Stimulated activated CD4-positive, alpha-beta T cell treated with anti-CD3 and anti-CD28 coated beads, Interleukin-12 subunit alpha, Interleukin-12 subunit beta, amount 100 ng/mL, for 24 hours (primary cell): ENCODE measurements at places on chromosomes 7 and 10.
A peak's percentile ranks its signal among the peaks of the same experiment; 100 is the strongest.

GRCh38 chr7:81780914-81781693 is 11.3 kb upstream of the HGF start:
- no peak for DNase-seq

DNA sequence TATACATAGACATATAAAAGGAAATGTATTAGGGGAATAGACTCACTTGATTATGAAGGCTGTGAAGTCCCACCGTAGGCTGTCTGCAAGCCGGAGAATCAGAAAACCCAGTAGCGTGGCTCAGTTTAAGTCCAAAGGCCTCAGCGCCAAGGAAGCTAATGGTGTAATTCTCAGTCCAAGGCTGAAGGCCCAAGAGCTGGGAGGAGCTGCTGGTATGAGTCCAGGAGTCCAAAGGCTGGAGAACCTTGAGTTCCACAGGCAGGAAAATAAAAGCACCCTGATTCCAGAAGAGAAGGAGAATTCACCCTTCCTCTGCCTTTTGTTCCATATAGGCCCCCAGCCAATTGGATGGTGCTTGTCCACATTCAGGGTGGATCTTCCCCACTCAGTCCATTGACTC is 166.2 kb upstream of the TAC1 start:
- DNase-seq, result no peak

GRCh38 chr10:52762088-52762487 is 10.5 kb downstream of the MBL2 start:
- no peak for DNase-seq

GRCh38 chr10:17430647-17431355 is 23.6 kb downstream of the ST8SIA6 start:
- DNase-seq, result peak; percentile 56

DNA sequence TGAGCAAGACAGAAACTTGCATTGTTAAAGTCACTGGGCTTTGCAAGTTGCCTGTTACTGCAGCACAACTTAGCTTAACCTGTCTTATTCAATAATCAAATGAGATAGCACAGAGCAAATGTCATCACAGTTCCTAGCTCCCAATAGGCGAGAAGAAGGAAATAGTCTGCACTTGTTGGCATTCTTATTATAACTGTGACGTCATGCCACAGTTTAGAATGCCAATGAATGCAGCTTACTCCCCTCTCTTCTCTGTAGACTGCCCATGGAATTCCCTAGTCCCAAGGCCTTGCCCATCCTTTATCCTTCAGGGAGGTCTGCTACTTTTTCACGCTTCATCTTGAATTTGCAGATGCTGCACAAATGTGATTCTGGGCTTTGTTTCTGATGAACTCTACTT is 1094.9 kb upstream of the AUTS2 start:
- DNase-seq, result no peak

DNA sequence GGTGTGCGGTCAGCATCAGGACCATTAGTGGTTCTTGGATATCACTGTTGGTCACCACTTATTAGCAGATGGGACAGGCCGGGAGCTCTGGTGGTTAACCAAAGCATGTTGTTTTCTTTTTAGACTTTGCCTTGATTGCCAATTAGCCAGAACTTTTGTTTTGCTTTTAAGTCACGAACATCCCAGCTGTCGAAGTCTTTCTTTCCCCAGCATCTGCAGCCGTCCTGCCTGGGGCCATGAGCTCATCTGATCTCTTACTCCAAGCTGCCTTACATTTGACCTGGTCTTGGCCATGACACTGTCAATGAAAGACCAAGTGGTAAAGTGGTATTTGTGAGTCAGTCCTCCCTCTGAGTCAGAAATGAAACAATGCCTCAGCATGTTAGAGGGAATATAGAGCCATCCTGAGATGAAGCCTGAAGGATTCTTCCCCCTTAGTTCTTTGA is 53.9 kb upstream of the CREB5 start:
- DNase-seq, result no peak

DNA sequence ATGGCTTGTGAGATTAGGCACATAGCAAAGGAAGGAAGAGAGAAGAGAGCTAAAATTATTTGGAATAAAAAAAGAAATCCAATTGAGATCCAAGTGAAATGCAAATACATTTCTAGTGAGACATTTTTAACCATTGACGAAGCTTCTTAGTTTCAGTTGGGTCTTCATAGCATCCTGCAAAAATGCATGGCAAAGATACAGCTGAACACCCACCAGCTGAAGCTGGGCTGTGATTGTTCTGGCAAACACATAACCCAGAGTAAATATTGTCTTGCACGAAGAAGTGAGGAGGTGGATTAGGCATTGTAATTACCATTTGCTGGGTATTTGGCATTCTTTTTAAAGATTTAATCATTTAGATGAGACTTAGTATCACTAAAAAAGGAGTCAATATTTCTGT is 409.4 kb downstream of the GRM8 start:
- no peak for DNase-seq

GRCh38 chr10:5293691-5294550 is 70.8 kb upstream of the UCN3 start:
- DNase-seq, result peak; percentile 80

DNA sequence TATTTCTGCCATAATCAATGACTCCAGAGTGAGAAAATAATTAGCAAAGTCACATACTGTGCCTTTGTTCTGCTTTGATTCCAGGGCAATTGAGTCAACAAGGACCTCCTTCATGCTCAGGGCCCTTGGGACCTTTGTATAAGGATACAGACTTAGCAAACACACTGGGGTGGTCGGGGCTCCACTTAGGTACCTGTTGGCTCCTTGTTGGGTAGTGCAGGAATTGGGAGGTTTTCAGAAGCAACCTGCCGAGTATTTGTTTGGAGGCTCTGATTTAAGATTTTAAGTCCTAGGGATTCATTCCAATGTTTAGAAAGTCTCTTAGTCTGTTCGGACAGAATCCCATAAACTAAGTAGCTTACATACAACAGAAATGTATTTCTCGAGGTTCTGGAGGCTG is 3.0 kb downstream of the ADCK2 start:
- DNase-seq, result no peak

GRCh38 chr10:60517805-60518204 is 128.1 kb upstream of the ANK3 start:
- no peak for DNase-seq

- DNase-seq, result no peak
These were observed 704.7 kb upstream of the COBL start for GRCh38 chr7:52021343-52021742.

- DNase-seq, result no peak
These were observed 84.8 kb downstream of the PRKAG2 start for GRCh38 chr7:151792086-151792485.

GRCh38 chr10:15606377-15606776 is 113.3 kb downstream of the ITGA8 start:
- DNase-seq, result no peak

DNA sequence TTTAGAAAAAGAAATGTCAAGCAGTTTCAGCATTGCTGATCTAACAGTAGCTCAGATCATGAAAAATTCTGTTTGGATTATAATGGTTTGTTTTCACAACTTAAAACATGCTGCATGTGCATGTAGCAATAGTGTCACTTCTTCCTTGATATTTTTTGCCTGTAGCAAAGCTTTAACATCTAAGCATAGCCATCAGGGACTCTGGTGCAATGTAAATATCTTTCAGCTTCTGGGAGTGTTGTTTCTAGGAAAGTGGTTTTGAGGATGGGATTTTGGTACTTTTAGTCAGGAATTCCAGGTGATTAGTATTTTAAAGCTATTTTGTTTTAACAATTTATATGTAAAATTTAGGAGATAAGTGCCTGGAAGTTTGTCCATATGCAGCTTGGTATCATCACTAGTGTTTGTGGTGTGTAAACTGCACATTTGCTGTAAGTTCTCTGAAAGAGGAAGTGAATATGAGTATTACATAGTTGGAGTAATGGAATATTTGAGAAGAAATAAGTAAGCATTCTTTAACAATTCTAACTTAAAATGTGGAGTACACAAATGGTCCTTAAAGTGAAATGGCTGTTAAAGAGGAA is 1.9 kb downstream of the RSBN1L start:
- DNase-seq, result no peak

DNA sequence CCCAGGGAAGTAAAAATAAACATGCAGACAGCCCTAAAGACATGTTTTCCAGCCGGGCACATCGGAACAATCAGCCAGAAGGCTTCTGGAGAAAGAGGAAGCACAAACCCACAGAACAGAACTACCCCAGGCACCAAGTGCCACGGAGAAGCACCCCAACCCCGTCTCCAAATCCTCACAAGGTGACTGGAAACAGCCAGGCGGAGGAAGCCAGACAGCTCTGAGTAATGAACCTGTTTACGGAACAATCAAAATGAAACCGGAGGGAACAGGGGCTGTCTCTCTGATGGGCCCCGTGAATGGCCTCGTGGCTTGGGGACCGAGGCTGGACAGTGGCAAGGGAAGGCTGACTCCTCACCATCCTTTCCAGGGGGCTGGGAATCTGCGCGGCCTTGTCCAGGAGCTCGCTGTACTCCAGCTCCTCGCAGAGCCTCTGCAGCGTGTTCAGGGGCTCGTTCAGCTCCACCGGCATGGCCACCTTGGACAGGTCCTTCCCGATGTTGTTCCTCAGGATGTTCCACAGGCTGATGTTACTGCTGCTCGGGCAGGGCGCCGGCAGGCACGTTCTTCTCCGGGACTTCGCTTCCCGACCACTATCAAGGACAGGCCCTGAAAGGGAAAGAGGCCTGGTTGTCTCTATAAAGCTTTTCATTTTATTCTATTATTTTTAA is 77.0 kb upstream of the GSDME start:
- DNase-seq, result no peak

- DNase-seq, result no peak
These were observed 280.5 kb downstream of the POM121L12 start for GRCh38 chr7:53315981-53316380.

DNA sequence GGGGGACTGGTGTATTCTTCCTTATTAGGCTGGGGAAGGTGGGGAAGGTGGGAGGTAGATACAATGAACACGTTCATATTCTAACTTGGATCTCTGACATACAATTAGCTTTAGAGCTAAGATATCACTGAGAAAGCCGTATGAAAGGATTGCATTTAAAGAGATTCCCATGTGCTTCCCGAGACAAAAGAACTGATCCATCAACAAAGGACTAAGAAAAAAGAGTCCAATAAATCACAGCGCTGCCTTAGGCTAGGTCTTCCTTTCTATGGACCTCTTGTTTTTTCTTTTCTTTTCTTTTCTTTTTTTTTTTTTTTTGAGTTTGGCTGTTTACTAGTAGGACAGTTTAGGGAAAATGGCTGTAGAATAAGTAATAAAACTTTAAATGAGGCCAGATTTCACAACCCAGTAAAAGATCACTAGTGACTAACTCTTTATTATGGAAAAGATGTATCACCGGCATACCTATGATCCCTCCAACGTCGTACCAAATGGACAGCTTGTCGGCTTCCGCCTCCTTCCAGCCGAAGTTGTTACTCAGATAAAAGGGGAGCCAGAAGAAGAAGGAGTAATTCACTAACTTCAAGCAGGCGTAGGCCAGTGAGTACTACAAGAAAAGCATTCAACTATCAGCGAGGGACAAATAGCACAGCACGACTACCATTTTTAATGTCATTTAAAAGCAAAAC is 50.0 kb downstream of the SLC37A3 start:
- no peak for DNase-seq

DNA sequence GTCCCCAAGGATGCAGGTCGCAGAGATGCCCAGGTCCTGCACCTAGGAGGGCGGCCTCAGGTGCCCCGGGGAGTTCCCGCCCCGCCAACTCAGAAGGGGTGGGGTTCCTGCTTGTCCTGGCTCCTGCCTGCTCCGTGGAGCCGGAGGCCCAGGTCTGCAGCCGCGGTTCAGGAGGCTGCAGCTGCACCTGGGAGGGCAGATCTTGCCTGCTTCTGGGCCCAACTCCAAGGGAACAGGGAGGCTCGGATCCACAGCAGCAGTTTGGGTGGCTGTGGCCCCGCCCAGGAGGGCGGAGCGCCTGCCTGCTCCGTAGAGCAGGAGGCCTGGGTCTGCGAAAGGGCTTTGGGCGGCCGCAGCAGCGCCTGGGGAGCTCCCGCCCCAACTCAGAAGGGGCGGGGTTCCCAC is 108.2 kb upstream of the EGR2 start:
- no peak for DNase-seq

- no peak for DNase-seq
These were observed 183.6 kb downstream of the NRP1 start for GRCh38 chr10:33150889-33151288.

DNA sequence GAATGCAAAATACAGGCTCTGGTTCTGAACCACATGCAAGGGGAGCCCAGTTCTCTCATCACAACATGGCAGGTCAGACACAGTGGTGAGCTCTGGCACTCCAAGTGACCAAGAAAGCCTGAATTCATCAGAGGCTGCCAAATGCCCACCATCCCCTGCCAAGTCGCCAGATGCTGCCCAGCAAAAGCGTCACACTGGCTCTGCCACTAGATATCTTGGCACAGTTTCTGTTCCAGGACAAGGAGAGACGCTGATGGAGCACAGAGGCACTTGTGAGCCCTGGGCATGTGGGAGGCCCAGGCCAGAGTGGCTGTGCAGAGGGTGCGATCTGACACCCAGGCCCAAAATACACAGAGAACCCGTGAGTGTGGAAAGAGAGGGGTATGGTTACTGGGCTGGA is 57.8 kb downstream of the GAD2 start:
- DNase-seq, result no peak

GRCh38 chr10:104045151-104046089 is 40.3 kb downstream of the COL17A1 start:
- DNase-seq, result no peak

DNA sequence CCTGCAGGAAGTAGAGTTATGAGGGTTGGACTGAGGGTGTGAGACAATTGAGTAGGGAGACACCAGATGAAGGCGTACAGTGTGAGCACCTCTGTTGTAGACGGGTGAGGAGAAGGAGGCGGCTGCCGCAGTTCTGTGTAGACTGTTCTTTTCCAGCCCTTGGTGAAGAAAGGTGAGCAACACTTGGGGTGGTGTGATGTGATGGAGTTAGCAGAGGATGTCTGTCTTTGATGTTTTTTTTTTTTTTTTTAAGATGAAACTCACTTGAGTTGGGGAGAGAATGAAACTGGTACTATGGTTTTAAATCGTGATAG is 42.8 kb upstream of the RNF216 start:
- peak; percentile 22 for DNase-seq

DNA sequence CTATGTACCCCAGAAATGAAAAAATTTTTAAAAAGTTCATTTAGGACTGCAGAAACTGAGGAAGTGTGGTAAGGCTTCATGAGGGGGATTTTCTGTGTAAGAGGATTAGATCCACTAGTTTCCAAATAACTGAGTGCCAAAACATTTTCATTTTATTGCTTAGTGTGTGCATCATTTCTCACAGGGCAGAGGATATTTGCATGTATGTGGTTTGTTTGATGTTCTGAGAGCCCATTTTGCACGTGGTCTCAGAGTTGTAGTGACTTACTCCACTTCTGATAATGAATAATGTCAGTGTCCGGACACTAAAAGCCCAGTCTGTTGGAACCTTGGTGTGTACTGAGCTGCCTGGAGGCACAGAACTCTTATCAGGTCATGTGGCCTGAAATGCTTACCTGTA is 299.9 kb downstream of the AUTS2 start:
- DNase-seq, result no peak

GRCh38 chr7:116499168-116500077 is at the start of gene CAV2:
Gene CAV2, plus strand, starts transcription at chr7:116499738. Its CDS starts 44 bp downstream, at chr7:116499782.
- DNase-seq, result no peak

- peak; percentile 49 for DNase-seq
These were observed 92.0 kb upstream of the MKLN1 start for GRCh38 chr7:131235489-131236317.
